ENCODE measurements at places on chromosomes 2 and 18. TPM values are rescaled to one million over a fixed set of nuclear protein-coding genes. Genes with fewer than 3 reads are reported as not detected.

GRCh38 chr18:47254341-47254939 is 3.0 kb upstream of the SKOR2 start:
- DNase-seq: peak; percentile 80

DNA sequence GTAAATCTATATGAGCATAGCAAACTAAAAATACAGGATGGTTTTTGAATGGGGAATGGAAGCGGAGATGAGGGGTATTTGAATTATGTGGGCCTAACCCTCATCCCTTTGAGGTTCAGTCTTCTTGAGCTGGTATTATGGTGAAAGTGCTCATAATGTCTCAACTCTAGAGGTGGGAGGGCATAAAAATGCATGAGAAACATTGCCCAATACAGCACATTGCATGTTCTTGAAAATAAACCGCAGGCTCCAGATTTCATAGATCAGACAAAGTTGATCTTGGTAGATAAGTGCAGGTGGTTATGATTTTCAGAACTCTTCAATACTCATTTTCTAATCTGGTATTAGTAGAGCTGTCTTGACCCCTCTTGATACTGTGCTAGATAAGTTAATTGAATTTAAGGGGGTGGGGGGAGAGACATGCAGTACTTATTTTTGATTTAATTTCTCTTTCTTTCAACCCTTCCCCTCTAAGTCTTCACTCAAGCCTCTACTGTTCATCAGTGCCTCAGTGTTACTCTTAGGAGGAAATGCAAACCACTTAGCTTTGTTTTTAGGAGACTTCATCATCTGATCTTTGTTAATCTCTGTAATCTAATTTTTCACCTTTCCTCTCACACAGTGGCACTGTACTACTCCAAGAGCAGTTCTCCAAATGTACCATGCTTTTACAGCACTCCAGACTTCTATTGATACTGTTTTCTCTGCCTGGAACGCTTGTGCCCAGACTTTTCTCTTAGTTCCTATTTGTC is 22.2 kb downstream of the XRCC5 start:
- DNase-seq: no peak

GRCh38 chr2:199973703-199974102 is 18.3 kb downstream of the MAIP1 start:
- no peak for DNase-seq

DNA sequence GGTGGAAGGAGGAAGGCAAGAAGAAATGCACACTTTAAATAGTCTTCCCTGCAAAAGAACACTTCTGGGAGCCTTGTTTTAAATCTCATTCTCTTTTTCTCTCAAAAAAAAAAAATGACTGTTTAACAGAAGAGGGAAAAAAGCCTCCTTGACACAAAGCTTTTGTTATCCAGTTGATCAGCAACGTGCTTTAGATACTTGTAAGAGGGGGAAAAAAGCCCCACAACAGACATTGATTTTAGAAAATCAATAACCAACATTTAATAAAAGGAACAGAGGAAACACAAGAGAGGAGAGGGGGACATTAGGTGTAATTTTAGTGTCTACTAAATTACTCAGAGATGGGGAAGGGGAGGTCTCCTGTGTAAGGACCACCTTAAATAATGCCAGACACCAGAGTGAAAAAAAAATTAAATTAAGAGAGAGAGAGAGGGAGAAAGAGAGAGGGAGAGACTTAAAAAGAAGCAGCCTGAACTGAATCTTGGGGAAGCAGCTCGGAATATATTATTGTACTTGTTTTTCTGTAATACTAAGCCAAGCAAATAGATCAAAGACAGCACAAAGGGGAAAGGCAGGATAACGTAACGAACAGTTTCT is 4.7 kb downstream of the ZEB2 start:
- DNase-seq: no peak

DNA sequence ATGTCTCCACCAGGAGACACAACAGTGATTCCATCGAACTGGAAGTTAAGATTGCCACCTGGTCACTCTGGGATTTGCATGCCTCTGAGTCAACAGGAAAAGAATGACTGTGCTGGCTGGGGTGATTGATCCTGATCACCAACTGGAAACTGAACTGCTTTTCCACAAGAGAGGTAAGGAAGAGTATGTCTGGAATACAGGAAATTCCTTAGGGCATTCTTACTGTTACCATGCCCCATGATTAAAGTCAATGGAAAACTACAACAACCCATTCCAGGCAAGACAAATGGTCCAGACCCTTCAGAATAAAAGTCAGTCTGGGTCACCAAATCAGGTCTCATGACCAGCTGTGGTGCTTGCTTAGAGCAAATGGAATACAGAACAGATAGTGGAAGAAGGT is 12.0 kb upstream of the DDX1 start:
- no peak for DNase-seq

MMADHC gene
- total RNA-seq: 70.9 TPM

All from upper lobe of right lung (tissue), 1 donor.